Colonic mucosa (tissue), 4 donors: ENCODE measurements at places on chromosomes 4 and X. TPM values are rescaled to one million over a fixed set of nuclear protein-coding genes. Genes with fewer than 3 reads are reported as not detected.

Gene KLF8
- 2.3 TPM for total RNA-seq

Gene APELA
- not detected for total RNA-seq

Gene DGAT2L6
- total RNA-seq = not detected

Gene JAKMIP1
- total RNA-seq = 0.19 TPM

Gene UBL4A
- total RNA-seq = 40.9 TPM

Gene RBM46
- total RNA-seq = not detected

Gene KLHL13
- total RNA-seq = 2.7 TPM

Gene AFM
- 0.27 TPM for total RNA-seq

Gene UGT2B17
- 639 TPM for total RNA-seq

Gene NAA11
- not detected for total RNA-seq

Gene CT45A10
- total RNA-seq = not detected

Gene TFDP3
- total RNA-seq = not detected

Gene LEF1
- 3.4 TPM for total RNA-seq

Gene FHIP1A
- 31.5 TPM for total RNA-seq

Gene CSAG3
- total RNA-seq = not detected

Gene CITED1
- total RNA-seq = not detected

DNA sequence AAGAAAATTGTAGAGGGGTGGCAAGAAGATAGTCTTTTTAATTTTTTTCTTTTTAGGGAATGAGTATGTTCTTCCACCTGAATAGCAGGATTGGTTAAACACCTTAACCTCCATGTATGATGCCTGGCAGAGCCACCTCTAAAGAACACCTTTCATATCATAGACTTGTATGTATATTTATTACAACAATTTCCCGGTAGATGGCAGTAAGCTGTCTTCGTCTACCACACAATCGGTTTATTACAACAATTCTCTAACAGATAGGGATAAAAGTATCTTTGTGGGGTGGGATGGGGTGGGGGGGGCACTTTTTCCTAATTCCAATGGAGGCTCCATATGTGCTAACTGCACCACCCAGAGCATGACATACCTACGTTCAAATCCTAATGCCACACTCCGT, 255.5 kb downstream of the LDB2 start:
- H3K4me3 ChIP-seq = no peak overlapping the region
- DNase-seq = no peak
- no peaks in the 10 kb centered on the region for H3K4me1 ChIP-seq
- no peak overlapping the region for H3K27ac ChIP-seq
- no peaks in the 10 kb centered on the region for H3K27me3 ChIP-seq
- no peaks in the 10 kb centered on the region for H3K36me3 ChIP-seq

GRCh38 chr4:37991623-37992410, 31.6 kb downstream of the PTTG2 start:
- H3K4me3 ChIP-seq = no peak overlapping the region
- no peaks in the 10 kb centered on the region for H3K27me3 ChIP-seq
- no peak for DNase-seq
- H3K4me1 ChIP-seq = peaks cover 3% of the 10 kb centered on the region

- no peak for DNase-seq
- no peak overlapping the region for H3K27ac ChIP-seq
- no peaks in the 10 kb centered on the region for H3K27me3 ChIP-seq
Observed at GRCh38 chr4:15021311-15021710, 19.0 kb downstream of the CPEB2 start.

- DNase-seq = no peak
- no peaks in the 10 kb centered on the region for H3K4me1 ChIP-seq
- H3K36me3 ChIP-seq = no peaks in the 10 kb centered on the region
- no peaks in the 10 kb centered on the region for H3K27me3 ChIP-seq
- H3K27ac ChIP-seq = no peak overlapping the region
Observed at GRCh38 chrX:149628280-149628679, 3.3 kb downstream of the TMEM185A start.

- H3K4me1 ChIP-seq = no peaks in the 10 kb centered on the region
- no peak overlapping the region for H3K4me3 ChIP-seq
- H3K36me3 ChIP-seq = no peaks in the 10 kb centered on the region
Observed at GRCh38 chr4:8143392-8144140, 15.0 kb downstream of the ABLIM2 start.

GRCh38 chrX:45771560-45772340, 571.1 kb upstream of the DIPK2B start:
- peak; percentile 48 for DNase-seq
- no peaks in the 10 kb centered on the region for H3K4me1 ChIP-seq
- H3K27ac ChIP-seq = peak overlapping the region; percentile 84
- no peak overlapping the region for H3K4me3 ChIP-seq
- no peaks in the 10 kb centered on the region for H3K27me3 ChIP-seq

DNA sequence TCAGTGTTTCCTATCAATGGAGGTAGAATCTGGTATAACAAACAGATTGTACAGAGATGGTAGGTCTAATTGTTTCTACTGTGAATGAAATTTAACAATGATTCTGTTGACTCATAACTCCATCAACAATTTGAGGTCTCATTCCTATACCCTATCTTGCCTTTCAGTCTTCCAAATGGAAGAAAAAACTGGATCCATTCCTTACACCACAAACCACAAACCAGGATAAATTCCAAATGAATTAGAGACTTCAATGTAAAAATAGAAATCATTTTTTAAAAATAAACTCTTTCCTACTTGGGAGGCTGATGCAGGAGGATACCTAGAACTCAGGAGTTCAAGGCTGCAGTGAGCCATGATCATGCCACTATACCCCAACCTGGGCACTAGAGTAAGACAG, 114.4 kb upstream of the WDR44 start:
- no peaks in the 10 kb centered on the region for H3K4me1 ChIP-seq
- no peaks in the 10 kb centered on the region for H3K36me3 ChIP-seq
- H3K4me3 ChIP-seq = no peak overlapping the region
- no peak overlapping the region for H3K27ac ChIP-seq
- H3K27me3 ChIP-seq = no peaks in the 10 kb centered on the region

GRCh38 chr4:17276776-17277175, 235.1 kb downstream of the QDPR start:
- no peak overlapping the region for H3K27ac ChIP-seq
- no peaks in the 10 kb centered on the region for H3K4me1 ChIP-seq
- no peaks in the 10 kb centered on the region for H3K27me3 ChIP-seq
- DNase-seq = peak; percentile 16
- H3K4me3 ChIP-seq = no peak overlapping the region

- H3K4me3 ChIP-seq = no peak overlapping the region
- H3K27ac ChIP-seq = no peak overlapping the region
- DNase-seq = no peak
- H3K4me1 ChIP-seq = no peaks in the 10 kb centered on the region
Observed at GRCh38 chr4:189771696-189772361, 168.8 kb upstream of the FRG1 start.

- H3K4me3 ChIP-seq = no peak overlapping the region
- H3K27me3 ChIP-seq = no peaks in the 10 kb centered on the region
- H3K36me3 ChIP-seq = no peaks in the 10 kb centered on the region
Observed at GRCh38 chrX:12865359-12865758, 1.5 kb upstream of the TLR7 start.

GRCh38 chr4:148633720-148634119, 191.5 kb upstream of the NR3C2 start:
- no peaks in the 10 kb centered on the region for H3K27me3 ChIP-seq
- DNase-seq = peak; percentile 33
- no peaks in the 10 kb centered on the region for H3K4me1 ChIP-seq
- H3K27ac ChIP-seq = no peak overlapping the region

DNA sequence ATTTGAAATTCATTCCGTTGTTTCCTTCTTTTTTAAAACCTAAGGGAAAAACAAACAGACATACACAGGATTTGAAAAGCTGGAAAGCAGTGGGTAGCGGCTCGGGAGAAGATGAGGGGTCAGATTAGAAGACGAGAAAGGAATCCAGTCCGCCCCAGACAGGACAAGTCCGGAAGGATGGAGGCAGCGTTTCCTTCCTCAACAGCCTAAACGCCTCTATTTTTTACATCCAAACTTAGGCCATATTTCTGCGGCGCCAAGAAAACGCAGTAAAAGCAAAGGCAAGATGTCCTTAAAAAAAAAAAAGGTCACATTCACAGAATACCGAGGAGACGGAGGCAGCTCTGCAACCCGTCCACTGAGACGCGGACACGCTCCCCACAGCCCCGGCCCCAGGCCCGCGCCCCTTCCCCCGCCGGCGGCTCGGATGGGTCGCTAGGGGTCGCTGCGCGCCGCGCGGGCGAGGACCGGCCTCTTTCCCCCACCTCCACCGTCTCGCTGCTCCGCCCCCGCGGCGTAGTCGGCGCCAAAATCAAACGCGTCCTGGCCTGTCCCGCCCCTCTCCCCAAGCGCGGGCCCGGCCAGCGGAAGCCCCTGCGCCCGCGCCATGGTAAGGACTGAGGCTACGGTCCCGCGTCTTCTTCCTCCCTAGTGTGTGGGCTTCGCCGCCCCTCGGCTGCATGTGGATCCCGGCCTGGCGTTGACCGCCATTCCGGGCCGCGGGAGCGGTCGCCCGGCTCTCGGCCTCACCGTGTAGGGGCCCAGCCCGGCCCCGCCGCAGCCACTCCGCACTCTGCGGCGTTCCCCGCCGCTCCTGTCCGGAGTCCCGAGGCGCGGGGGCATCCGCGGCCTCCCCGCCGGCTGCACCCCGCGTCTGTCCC, at the start of gene MND1:
MND1 (plus strand) TSS at position 558 of the 881 bp plus-strand sequence; CDS start at position 608, 50 bp downstream.
- H3K27me3 ChIP-seq = no peaks in the 10 kb centered on the region
- no peaks in the 10 kb centered on the region for H3K4me1 ChIP-seq
- peak within 1 kb of the TSS; percentile 97 for H3K4me3 ChIP-seq
- no peak within 1 kb of the TSS for H3K27ac ChIP-seq
- H3K36me3 ChIP-seq = no peaks in the 10 kb centered on the region
- peak; percentile 90 for DNase-seq

GRCh38 chr4:61580721-61581377, 380.7 kb downstream of the ADGRL3 start:
- no peaks in the 10 kb centered on the region for H3K27me3 ChIP-seq
- no peak overlapping the region for H3K27ac ChIP-seq
- no peak for DNase-seq
- no peaks in the 10 kb centered on the region for H3K36me3 ChIP-seq

DNA sequence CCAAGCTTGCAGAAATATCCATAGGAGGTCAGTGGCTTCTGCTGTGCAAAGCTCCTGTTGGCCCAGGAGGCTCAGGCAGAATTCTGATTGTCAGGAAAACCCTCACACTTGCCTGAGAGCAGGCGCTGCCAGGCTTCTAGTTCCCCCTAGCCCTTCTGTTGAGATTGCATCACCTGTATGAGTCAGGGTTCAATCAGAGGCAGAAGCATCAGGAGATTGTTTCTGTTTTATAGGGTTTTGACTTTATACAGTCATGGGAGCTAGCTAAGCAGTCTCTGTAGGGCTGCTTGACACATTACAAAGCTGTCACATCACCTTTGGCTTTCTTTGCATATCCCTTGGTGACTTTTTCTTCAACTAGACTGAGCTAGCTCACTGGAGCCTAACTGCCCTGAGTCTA, 27.8 kb downstream of the DIPK2B start:
- H3K27ac ChIP-seq = no peak overlapping the region
- H3K27me3 ChIP-seq = no peaks in the 10 kb centered on the region
- H3K4me3 ChIP-seq = no peak overlapping the region
- H3K4me1 ChIP-seq = no peaks in the 10 kb centered on the region
- no peak for DNase-seq

- peak overlapping the region; percentile 5 for H3K27ac ChIP-seq
- peak; percentile 52 for DNase-seq
- no peaks in the 10 kb centered on the region for H3K27me3 ChIP-seq
- H3K36me3 ChIP-seq = no peaks in the 10 kb centered on the region
Observed at GRCh38 chr4:22848332-22848731, 155.6 kb downstream of the GBA3 start.

- no peaks in the 10 kb centered on the region for H3K36me3 ChIP-seq
- no peaks in the 10 kb centered on the region for H3K27me3 ChIP-seq
- H3K4me3 ChIP-seq = no peak overlapping the region
- H3K4me1 ChIP-seq = no peaks in the 10 kb centered on the region
- DNase-seq = no peak
Observed at GRCh38 chr4:71382900-71383560, 44.2 kb downstream of the SLC4A4 start.

DNA sequence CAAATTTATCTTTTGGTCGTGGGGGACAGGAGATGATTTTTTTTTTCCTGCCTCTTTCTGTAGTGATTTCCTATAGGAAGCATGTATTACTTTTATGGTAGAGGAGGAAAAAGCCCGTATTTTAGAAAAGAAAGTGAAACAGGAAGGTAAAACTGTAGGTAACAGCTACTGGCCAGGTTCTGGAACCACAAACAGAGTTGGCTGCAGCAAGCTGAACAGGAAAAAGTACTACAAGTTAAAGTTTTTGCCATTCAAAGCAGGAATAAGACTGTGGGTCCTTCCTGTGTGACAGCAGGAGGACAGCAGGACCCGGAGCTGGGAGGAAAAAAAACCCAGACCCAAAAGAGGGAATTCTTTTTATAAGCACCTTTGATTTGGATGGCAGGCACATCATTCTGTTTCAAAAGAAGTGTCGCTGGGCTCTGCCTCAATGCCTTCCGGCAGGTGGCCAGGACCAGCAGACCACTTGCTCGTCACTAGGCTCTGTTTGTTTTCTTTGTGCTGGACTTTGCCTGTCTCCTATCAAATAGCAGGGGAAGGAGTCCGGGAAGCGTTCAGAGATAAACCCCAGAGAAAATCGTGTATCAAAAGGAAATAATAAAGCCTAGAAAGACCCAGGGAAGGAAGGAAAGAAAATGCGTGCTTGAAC, 277.9 kb downstream of the ADGRA3 start:
- H3K4me1 ChIP-seq = no peaks in the 10 kb centered on the region
- peak; percentile 59 for DNase-seq
- H3K27me3 ChIP-seq = no peaks in the 10 kb centered on the region
- no peaks in the 10 kb centered on the region for H3K36me3 ChIP-seq
- H3K27ac ChIP-seq = peak overlapping the region; percentile 77

- DNase-seq = no peak
- H3K4me3 ChIP-seq = no peak overlapping the region
- no peaks in the 10 kb centered on the region for H3K27me3 ChIP-seq
- no peaks in the 10 kb centered on the region for H3K4me1 ChIP-seq
Observed at GRCh38 chrX:14896273-14896672, 23.1 kb downstream of the MOSPD2 start.

DNA sequence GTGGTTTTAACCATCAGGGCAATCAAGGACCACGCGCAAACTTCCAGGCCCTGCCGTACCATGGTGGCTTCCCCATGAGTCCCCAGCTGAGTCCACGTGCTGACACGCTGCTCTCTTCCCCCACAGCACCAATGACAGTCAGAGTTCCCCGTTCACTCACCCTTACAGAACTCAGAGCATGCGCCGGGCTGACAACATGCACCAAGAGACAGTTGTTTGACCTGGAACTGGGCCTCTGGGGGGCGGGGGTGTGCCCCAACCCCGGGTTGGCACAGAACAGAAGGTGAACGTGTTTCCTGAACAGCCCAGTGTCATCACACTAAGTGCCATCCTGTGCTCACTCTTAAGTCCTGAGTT, 29.4 kb downstream of the IRF2 start:
- H3K27ac ChIP-seq = no peak overlapping the region
- no peak for DNase-seq
- no peak overlapping the region for H3K4me3 ChIP-seq

GRCh38 chr4:145890689-145891088, 47.9 kb downstream of the ZNF827 start:
- H3K4me3 ChIP-seq = no peak overlapping the region
- H3K27ac ChIP-seq = no peak overlapping the region
- no peaks in the 10 kb centered on the region for H3K4me1 ChIP-seq
- H3K36me3 ChIP-seq = no peaks in the 10 kb centered on the region
- no peak for DNase-seq
- H3K27me3 ChIP-seq = no peaks in the 10 kb centered on the region

GRCh38 chr4:101651778-101652177, 138.8 kb upstream of the BANK1 start:
- H3K4me3 ChIP-seq = no peak overlapping the region
- H3K27ac ChIP-seq = no peak overlapping the region
- DNase-seq = no peak
- H3K36me3 ChIP-seq = no peaks in the 10 kb centered on the region
- H3K27me3 ChIP-seq = no peaks in the 10 kb centered on the region
